Activated gamma-delta T cell treated with anti-CD3 and anti-CD28 coated beads, Interleukin-2, amount 50 U/mL, for 16 hours (primary cell): ENCODE measurements at places on chromosomes 3 and 15.

GRCh38 chr3:137084586-137084985 lies 126.8 kb downstream of the IL20RB start:
- DNase-seq: no peak

DNA sequence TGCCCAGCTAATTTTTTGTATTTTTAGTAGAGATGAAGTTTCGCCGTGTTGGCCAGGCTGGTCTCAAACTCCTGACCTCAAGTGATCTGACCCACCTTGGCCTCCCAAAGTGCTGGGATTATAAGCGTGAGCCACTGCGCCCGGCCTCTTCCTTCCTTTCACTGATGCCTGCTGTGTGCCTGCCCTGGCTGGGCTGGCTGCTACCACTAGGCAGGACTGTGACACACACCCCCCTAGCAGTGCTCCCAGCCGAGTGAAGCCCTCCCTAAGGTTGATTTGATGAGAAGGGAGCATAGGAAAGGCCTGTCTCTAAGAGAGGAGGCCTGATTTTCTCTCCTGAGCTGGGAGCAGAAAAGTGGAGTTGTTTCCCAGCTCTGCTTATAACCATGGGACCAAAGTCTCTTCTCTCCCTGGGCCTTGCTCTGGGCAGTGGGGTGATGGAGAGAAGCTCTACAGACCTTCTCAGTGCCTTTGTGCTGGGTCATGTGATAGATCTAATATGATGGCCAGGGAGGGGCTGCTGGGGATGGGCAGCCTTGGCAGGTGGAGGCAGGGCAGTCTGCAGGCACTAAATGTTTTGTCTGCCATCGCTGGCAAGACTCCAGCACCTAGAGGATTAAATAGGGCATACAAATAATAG lies 20.1 kb upstream of the SFMBT1 start:
- DNase-seq: no peak

DNA sequence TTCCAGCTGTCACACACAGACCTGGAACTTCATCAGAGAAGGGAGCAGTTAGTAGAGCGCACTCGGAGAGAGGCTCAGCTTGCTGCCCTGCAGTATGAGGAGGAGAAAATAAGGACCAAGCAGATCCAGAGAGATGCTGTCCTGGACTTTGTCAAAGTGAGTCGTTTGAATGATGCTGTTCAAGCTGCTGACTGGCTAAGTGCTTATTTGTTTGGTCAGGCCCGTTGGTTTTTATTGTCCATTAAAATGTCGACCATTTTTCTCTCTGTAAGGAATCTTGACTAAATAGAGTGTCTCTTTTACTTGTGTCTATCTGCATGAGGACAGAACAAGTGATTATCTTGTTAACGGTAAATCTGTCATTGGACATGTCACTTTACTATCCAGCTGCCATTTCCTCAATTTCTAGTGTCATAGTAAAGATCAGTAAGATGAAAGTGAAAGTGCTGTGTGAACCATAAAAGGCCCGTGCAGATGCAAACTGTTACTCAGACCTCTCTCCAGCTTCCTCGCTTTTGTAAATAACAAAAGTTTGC lies 56.9 kb downstream of the LRCH3 start:
- DNase-seq: no peak

DNA sequence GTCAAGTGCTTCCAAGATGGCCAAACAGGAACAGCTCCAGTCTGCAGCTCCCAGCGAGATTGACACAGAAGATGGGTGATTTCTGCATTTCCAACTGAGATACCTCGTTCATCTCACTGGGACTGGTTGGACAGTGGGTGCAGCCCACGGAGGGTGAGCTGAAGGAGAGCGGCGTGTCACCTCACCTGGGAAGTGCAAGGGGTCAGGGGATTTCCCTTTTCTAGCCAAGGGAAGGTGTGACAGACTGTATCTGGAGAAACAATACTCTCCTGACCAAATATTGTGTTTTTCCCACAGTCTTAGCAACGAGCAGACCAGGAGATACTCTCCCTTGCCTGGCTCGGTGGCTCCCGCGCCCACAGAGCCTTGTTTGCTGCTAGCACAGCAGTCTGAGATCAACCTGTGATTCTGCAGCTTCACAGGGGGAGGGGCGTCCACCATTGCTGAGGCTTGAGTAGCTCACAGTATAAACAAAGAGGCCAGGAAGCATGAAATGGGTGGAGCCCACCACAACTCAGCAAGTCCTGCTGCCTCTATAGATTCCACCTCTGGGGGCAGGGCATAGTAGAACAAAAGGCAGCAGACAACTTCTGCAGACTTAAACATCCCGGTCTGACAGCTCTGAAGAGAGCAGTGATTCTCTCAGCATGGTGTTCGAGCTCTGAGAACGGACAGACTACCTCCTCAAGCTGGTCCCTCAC lies 293.5 kb upstream of the SUCLG2 start:
- DNase-seq: peak; percentile 22
